ENCODE measurements at places on chromosomes 13 and 19.

- DNase-seq, result no peak
Measured at GRCh38 chr19:51615991-51616390, 14.2 kb downstream of the SIGLEC5 start.

DNA sequence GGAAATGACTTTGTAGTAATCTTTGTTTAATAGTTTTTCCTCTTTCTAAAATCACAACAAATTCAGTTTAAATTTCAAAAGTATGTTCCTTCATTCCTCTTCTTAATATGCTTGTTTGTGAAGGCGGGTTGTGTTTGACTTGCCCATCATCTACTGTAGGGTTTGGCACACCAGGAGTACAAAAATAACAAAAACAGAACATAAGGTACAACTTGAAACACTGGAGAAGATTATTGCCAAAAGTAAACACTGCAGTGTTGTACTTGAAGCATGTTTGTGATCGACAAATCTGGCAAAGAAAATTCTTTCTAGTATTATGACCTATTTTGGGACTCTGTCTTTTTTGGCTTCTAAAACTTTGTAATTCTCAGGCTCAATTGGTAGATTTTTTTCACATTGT is 518.6 kb downstream of the SLITRK5 start:
- DNase-seq, result no peak

- DNase-seq, result no peak
Measured at GRCh38 chr19:47779524-47780214, 1.2 kb downstream of the SELENOW start.

GRCh38 chr19:40213251-40213829 is 4.8 kb downstream of the TTC9B start:
- no peak for DNase-seq

- DNase-seq, result no peak
Measured at GRCh38 chr13:113552786-113553434, 31.6 kb upstream of the TFDP1 start.

DNA sequence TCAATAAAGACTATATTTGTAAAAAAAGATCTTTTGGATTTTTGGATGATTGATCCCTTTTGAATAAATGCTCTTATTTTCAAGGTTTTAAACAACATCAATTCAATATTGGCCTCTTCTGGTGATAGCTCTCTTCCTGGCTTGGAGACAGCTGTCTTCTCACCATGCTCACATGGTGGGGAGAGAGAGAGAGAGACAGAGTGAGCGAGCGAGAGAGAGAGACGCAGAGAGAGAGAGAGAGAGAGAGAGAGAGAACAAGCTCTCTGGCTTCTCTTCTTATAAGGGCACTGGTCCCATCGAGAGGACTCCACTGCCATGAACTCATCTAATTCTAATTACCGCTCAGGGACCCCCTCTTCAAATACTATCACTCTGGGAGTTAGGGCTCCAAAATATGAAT is 32.1 kb upstream of the FARP1 start:
- no peak for DNase-seq

GRCh38 chr19:46351241-46352041 is 4.6 kb downstream of the PPP5C start:
- DNase-seq, result no peak

DNA sequence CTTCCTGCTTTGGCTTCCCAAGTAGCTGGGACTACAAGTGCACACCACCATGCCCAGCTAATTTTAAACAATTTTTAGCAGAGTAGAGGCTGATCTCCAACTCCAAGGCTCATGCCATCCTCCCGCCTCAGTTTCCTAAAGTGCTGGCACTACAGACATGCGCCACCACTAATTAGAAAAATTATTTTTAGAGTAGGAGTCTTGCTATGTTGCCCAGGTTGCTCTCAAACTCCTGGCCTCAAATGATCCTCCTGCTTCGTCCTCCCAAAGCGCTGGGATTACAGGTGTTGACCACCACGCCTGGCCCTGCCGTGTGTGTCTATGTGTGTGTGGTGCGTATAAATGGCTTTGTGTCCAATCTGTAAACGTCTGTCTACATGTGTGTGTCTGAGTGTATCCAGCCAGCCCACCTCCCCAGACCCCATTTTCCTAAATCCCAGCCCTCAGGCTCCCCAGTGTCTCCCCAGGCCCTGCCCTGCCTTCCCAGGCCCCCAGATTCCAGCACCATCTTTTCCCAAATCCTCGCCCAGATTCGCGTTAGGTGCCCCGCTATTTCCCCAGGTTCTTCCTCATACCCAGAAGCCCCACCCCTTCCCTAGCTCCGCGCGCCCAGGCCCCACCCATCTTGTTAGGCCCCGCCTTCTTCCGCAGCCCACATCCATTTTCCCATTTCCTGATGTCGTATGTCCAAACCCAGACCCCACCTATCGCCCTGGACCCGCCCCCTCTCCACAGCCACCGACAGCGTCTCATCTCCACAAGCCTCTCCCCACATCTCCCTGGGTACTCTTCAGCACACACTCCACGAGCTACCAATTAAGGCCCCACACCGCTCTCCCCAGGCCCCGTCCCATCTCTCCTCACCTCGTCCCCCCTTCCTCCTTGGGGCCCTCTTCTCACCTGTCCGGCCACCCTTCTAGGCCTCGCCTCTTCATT is 24.9 kb downstream of the SLC8A2 start:
- DNase-seq, result no peak

DNA sequence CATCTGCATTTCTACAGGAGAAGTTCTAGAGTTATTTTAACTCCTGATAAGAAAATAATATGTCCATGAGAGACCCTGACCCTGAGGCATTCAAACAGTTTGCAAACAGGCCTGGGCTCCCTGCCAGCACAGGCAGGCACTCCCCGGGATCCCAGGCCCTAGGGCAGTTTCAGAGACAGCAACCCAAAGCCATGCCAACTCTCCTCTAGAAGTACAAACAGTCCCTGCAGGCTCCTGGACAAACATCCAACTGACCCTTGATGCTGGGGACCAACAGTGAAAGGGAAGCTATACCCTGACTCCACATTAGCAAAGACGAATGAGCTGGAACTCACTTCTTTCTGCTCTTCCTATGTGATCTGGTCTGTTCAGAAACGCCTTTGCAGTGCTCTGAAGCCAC is 44.8 kb downstream of the CCDC70 start:
- DNase-seq, result no peak

- no peak for DNase-seq
Measured at GRCh38 chr13:37479916-37480315, 118.7 kb downstream of the POSTN start.

DNA sequence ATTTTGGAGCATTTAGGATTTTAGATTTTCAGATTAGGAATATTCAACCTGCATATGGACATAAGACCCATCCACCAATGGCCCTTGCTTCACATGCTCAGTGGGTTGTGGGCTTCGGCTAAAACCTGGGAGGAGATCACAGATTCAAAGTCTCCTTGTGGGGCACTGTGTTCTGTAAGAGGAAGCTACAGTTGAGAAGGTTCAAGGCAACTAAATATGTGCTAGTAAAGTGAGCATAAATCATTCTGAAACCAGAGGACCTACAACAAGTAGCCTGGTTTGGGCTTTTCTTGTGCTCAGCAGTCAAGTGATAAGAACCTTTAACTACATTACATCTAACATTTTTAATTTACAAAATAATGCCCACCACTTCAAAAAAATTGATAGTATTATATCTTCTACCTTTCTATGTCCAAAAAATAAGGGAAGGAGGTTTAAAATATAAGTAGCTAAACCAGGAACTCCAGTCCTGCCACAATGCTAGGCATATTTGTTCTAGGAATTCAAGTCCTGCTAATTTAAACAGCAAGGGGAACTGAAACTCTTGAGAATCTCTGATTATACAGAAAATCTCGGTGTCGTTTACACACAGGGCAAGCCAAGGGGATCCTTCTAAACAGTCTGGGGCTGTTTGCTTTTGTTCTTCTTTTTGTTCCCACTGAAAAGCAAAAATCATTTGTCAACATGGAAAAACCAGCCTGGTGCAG is 36.6 kb downstream of the FOXO1 start:
- DNase-seq, result no peak

- DNase-seq, result no peak
Measured at GRCh38 chr19:35074426-35075201, 33.1 kb downstream of the HPN start.

DNA sequence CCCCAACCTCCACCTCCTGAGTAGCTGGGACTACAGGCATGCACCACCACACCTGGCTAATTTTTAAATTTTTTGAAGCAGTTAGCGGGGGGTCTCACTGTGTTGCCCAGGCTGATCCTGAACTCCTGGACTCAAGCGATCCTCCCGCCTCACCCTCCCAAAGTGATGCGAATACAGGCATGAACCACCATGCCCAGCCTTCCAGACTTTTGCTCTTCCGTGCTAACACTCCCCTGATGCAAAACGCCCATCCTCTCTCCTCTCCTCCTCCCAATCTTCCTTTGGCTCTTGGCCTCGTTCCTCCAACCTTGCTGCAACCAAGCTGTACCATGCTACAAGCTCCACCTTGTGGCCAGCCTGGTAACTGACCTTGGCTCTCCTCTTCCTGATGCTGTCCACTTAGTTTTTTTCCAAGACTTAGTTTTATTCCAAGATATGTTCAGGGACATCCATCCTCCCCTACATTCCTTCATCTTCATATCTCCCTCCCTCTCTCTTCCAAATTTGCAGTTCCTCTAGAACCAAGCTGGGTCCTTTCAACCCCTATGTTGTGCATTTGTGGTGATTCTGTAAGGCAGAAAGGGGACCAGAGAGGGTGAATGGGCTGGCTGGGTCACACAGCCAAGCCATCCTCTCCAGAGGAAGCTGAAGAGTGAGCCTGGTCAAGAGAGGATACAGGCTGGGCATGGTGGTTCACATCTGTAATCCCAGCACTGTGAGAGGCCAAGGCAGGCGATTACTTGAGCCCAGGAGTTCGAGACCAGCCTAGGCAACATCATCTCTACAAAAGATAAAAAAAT is 32.8 kb downstream of the TINCR start:
- peak; percentile 14 for DNase-seq

DNA sequence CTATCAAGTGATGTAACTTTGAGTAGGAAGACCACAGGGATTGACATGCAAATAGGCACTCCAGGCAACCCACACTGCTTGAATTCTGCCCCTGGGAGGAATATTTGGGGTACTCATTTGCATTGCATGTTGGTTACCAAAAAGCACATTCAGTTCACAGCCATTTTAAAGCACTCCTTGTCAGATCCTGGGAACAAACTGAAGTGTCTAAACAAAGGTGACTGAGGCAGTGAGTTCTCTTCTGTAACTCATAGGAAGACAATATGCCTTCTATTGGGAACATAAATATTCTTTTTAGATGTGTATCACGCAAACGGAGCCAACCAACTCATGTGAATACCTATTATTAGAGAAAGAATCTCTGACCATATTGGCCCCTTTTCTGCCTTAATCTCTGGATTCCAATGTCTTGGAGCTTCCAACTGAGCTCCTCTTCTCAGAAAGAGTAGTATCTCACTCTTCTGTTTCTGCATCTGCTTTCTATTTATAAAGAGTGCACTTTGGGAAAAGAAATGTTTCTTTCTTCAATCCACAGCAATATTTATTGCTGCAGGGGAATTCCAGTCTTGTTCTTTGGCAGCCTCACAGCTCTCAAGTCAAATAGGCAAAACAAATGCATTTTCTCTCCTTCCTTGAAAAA is 125.7 kb upstream of the NBEA start:
- DNase-seq, result no peak

GRCh38 chr13:84479656-84480055 is 597.4 kb upstream of the SLITRK1 start:
- DNase-seq, result no peak

DNA sequence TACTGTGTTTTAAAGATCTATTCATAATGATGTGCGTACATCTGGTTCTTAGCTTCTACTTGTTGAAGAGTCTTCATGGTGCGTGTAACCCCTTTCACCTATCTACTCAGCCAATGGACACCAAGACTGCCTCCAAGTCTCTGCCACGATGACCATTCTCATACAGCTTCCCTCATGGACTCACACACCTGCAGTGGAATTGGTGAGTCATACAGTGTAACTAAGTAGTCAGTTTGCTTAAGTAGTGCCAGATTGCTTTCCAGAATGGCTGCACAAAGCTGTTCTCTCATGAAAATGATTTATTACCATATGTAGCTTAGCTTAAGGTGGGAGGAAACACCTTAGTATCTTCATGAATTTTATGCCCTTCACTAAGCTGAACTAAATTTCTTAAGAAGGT is 112.3 kb downstream of the AKAP11 start:
- no peak for DNase-seq

GRCh38 chr13:47865883-47866282 is 135.2 kb downstream of the SUCLA2 start:
- no peak for DNase-seq

DNA sequence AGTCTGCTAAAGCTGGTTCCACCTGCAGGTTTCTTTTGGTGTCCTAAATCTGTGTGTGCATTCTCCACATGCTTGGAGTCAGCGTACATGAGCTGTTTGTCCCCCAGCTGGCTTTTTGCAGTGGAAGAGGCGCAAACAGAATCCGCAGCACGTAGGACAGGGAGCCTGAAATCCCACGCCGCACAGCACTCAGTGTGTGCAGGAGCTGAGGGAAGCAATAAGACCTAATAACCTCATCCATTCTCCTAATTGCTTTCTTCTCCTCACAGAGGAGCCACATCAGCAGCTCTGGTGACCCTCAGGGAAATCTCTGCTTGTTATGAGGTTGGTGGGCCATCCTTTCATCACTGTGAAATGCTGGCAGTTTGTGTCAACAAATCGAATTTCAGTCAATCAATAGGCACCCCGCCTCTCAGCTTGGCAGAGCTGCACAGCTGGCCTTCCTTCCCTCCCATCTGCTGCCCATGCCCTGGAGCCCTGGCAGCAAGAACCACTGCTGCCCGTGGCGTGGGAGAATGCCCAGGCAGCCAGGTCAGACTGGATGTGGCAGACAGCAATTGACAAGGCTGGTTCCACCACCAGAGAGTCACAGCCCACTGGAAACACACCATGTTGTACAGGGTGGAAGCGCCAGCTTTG is 136.7 kb downstream of the ZDHHC20 start:
- no peak for DNase-seq

DNA sequence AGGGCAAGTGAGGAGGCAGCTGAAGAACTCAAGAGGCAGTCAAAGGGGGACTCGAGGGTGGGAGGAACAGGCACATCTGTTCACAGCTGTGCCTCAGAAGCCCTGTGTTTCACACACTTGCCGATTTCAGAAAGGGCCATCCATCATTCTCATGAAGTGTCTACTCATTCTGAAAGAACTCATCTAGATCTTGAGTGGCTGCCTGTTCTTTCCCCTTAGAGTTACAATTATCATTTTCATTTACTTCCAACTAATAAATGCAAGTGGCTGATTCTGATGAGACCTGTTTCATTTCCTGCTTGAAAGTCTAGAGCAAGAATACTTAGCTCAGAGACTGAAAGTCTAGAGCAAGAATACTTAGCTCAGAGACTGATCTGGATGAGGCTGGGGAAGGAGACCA is 1145.1 kb downstream of the UQCRFS1 start:
- DNase-seq, result no peak

DNA sequence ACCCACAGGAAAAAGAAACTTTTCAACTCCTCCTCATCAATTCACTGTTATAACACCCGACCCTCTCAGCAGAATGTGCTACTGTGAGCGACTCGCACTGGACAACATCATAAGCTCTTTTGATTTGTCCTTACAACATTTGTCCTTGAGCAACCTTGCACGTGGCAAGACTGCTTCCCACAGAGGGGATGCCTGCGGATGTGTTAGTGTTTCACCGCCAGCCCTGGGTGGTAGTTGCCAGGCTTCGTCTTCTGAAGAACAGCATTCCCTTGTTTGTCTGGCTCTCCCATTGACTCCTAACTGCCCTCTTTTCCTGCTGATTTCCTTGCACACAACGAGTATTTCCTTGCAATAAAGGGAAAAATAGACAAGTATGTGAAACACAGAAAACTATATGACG is 111.4 kb upstream of the SLC7A1 start:
- no peak for DNase-seq
